ENCODE measurements at places on chromosomes 4 and X. TPM values are rescaled to one million over a fixed set of nuclear protein-coding genes. Genes with fewer than 3 reads are reported as not detected.
A peak's percentile ranks its signal among the peaks of the same experiment; 100 is the strongest.

DNA sequence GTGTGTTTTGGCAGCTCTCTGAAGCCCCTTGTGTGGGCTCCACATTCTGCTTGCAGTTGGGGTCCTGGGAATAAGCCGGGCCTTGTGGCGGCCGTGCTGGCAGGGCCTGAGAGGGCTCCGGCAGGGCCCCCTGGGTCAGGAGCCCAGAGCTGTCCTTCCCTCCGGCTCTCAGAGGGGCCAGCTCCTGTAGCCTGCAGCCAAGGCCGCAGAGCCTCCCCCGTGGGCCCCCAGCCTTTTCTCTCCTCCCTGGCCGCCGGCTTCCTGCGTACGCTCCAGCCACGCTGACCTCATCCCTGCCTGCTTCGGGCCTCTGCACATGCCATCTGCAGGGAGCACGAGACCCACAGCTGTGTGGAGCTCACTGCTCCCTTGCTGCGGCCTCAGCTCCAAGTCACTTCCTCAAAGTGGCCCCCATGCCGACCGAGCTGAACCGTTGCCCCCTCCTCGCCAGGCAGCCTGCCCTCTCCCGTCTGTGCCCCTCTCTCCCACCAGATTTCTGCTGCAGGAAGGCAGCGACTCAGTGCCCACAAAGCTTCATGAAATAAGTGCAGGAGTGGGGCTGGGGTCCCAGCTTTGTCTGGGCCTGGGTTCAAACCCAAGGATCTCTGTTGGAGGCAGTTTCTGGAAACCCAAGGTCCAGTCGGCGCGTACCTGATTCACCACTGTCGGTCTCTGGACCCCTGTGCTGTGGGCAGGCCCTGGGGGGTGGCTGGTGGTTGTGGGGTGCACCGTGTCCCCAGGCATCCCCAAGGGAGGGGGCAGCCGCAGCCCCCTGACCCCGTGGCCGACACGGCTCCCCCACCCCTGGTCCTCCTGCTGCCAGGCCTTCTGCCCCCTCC is 57.1 kb upstream of the NKX1-1 start:
- DNase-seq, result no peak

DNA sequence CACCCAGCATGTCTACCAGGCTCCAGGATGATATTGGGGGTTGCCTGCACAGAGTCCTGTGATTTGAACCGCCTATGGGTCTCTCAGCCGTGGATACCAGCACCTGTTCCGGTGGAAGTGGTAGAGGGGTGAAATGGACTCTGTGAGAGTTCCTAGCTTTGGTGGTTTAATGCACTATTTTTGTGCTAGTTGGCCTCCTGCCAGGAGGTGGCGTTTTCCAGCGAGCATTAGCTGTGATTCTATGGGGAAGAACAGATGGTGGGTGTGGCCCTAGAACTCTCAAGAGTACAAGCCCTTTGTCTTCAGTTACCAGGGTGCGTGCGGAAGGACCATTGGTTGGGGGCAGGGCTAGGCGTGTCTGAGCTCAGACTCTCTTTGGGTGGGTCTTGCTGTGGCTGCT is 316.9 kb upstream of the AMOT start:
- DNase-seq, result peak; percentile 5

DNA sequence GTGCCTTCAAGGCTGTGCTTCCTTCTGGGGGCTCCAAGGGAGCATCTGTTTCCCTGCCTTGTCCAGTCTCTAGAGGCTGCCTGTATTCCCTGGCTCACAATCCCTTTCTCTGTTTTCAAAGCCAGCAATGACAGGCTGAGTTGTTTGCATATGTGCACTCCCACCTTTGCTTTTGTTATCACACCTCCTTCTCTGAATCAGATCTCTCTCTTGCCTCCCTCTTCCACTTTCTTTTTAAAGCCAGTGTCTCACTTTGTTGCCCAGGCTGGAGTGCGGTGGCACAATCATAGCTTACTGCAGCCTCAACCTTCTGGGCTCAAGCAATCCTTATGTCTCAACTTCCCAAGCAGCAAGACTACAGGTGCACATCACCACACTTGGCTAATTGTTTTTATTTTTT is 37.1 kb upstream of the LEF1 start:
- DNase-seq, result no peak

DNA sequence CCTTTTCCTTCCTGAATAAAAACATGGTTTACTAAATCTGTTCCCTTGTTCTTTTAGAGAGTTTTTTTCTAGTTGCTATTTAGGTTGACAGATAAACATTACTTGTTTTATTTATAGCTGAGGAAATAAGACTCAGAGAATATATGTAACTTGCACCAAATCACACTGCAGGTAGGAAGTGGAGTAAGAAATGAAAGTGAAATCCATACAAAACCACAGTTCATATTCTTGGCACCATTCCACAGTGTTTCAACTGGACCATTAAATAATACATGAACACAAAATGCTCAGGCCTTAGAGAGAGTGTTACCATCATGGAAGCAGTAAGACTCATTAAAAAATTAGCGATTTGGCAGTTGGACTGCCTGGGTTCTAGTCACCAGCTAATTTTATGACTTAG is 326.9 kb upstream of the SLIT2 start:
- no peak for DNase-seq

- peak; percentile 7 for DNase-seq
These were observed at the start of gene NBDY for GRCh38 chrX:56729152-56729850. TSS of gene NBDY (plus strand) at chrX:56729243. CDS start at chrX:56729354, 111 bp downstream.

- no peak for DNase-seq
These were observed 191.4 kb downstream of the MGST2 start for GRCh38 chr4:139857021-139857420.

- no peak for DNase-seq
These were observed 1192.6 kb downstream of the C4orf33 start for GRCh38 chr4:130288576-130288975.

GRCh38 chr4:113016377-113016776 is 33.1 kb upstream of the ANK2 start:
- DNase-seq, result no peak

GRCh38 chr4:153782581-153782980 is 6.3 kb downstream of the SFRP2 start:
- no peak for DNase-seq

DNA sequence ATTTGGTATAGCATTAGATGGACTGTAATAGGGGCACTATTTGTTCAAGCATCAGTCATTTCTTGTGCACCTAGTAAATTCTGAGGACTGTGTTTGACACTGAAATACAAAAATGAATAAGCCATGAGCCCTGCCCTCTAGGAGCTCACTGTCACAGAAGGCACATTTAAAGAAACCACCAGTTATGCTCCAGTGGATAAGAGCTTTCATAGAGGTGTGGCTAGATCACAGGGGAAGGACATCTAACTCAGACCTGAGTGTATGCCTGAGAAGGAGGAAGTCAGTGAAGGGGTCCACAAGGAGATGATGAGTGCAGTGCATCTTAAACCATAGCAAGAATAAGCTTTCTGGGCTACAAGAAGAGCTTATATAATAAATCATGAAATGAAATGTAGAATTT is 40.1 kb downstream of the BTC start:
- DNase-seq, result no peak

Gene CSAG3
- 12.7 TPM for total RNA-seq

Gene SLIT2
- total RNA-seq, result 6.3 TPM

Gene MAML3
- 0.55 TPM for total RNA-seq

Gene PAGE2
- 0.78 TPM for total RNA-seq
